ENCODE measurements at places on chromosomes 11 and 22.

DNA sequence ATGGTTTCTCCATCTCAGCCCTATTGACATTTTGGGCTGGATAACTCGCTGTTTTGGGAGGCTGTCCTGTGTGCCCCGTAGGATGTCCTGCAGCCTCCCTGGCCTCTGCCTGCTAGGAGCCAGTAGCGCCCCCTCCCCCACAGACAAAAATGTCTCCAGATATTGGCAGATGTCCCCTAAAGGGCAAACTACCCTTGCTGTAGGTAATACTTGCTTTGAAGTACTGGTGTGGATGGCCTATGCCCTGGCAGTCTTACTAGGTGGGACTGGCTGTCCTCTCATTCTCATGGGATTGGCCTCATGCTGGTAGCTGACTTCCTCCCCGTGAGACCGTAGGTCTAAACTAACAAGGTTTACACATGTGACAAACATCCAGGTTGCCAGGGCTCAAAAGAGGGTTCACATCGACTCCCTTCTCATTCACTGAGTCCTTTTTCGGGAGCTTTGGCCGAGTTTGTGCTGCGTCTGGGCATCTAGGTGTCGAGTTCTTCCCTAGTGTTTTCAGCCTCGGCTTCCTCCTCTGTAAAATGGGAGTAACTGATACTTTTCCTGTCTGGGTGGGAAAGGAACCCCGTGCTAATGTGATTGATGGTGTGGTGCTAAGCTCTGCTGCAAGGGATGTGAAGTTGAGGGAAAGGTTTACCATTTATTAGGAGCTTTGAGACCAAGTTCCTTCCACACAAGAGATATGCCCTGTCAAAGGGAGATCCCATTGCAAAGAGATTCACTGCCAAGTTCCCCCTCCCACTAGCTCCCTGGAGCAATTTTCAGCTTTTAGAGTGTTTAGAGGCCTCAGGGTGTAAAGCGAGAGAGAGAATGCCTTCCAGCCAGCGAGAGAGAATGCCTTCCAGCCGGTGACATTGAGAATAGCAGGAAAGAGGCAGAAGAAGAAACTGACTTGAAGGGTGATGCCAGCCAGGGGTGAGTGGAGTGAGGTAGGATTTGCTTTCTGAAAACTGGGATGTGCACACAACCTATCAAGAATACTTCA, 17.0 kb downstream of the PTPRJ start:
- no peak for DNase-seq

- no peak for DNase-seq
Observed at GRCh38 chr22:29003975-29004646, 57.5 kb downstream of the C22orf31 start.

DNA sequence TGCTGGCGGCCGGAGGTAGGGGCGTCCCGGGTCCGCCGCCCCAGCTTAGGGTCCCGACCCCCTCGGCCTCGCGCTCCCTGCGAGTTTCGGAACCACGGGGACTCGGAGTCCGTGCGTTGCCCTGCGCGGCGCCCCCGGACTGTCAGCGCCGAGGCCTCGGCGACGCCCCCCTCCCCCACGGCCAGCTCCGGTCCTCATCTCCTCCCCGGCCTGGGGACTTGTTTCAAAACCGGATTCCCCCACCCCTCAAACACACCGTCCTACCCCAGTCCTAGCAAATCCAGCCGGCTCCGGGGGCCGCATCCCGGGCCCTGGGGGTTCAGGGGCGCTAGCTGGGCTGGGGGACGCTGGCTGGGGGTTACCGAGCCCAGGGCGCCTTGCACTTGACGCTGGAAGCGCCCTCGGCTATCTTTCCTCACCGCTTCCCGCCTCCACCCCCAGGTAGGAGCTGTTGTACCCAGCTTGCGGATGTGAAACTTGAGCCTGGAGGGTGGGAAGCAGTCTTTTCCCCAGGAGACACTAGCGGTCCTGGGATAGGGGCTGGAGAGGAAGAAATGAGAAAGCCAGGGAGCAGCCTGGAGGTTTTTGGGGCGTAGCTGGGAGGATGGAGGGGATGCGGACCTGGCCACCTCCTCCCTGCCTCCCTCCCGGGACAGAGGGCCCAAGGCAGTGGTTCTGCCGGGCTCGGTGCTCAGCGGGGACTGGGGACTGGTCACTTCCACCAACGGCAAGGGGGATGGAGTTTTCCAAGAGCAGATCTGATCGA, 550 bp downstream of the FBLN1 start:
- DNase-seq = no peak

GRCh38 chr11:1116104-1116503, 41.4 kb downstream of the MUC2 start:
- no peak for DNase-seq

GRCh38 chr22:46739094-46739870, 1.2 kb upstream of the CERK start:
- DNase-seq = no peak

DNA sequence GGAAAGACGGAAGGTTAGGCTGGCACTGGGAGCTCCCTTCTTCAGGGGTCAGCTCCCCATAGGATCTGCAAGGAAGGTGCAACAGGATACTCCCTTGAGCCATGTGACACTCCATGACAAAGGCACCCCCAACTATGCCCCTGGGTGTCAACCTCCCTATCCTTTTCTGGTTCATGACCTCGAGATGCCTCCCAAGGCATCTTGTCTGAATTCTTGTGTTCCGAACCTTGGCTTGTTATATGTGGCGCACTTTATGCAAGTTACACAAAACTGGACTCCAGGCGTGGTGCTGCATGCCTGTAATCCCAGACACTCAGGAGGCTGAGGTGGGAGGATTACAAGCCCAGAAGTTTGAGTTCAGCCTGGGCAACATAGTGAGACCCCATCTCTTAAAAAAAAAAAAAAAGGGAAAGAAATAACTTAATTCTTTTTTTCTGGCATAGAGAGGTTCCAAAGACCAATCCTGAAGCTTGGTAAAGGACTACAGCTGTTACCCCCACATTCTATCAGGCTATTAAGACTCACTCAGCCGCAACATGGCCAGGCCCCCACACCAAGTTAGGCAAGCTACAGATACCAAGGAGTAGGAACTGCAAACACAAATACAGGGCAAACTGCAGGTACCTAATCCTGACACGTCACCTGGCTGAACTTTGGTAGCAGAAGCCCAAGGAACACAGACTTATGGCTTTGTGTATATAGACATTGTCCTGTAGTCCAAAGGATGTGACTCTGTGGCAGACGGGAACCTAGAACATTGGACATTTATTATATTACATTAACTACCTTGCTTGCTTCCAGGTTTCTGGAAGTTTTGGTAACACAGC, 1.4 kb downstream of the C11orf24 start:
- no peak for DNase-seq

DNA sequence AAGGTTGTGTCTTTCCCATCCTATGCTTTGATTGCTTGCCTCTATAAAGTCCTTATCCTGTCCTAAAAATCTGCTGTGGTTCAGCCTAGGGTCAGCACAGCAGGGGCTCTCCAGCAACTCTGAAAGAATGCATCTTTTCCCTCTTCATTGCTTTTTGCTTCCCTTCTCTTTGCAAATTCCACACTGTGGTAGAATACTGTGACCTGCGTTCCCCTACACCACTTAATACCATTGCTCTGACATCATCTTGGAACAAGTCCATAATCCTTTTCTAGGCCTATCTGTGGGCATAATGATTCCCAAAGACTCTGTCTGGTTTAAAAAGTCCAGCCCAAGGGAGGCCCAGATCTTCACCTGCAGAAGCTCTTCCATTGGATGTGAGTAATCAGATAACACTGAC, 177.7 kb downstream of the NAV2 start:
- DNase-seq = peak; percentile 60

- DNase-seq = no peak
Observed at GRCh38 chr11:80603472-80603871, 1162.6 kb upstream of the TENM4 start.

GRCh38 chr11:75940911-75941310, 125.9 kb downstream of the UVRAG start:
- no peak for DNase-seq

DNA sequence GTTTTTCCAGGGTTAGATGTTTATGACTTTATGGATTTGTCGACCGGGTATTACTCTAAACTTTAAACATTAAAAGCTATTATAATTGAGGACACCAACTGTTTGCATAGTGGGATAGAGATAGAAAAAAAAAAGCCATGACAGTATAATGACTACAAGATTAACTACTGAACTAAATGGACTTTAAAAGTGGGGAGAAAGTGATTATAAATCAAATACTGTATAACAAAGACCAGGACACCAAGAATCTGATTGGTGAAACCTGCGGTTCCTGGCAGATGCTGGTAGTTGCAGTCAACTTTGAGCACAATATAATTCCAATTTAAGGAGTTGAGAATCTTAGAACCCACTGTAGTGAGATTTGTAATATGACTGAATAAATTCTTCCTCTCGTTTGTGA, 2.5 kb downstream of the CRKL start:
- DNase-seq = no peak

DNA sequence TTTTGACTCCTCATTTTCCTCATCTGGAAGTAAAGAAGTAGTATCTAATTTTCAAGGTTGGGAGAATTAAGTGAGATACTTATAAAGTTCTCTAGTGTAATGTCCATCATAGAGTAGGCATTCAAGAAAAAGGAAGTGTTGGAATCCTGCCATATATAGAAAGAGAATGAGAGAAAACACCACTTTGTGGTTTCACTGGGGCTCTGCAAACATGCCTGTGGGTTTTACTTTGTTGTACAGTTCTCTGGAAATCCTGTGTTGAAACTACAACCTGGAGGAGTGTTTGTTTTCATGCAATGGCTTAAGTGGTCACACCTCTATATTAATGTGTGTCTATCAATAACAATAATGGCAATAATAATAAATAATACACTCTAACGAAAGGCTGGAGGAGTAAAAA, 741.7 kb downstream of the NELL1 start:
- DNase-seq = no peak

GRCh38 chr11:107840129-107840484, 18.5 kb downstream of the SLC35F2 start:
- no peak for DNase-seq

DNA sequence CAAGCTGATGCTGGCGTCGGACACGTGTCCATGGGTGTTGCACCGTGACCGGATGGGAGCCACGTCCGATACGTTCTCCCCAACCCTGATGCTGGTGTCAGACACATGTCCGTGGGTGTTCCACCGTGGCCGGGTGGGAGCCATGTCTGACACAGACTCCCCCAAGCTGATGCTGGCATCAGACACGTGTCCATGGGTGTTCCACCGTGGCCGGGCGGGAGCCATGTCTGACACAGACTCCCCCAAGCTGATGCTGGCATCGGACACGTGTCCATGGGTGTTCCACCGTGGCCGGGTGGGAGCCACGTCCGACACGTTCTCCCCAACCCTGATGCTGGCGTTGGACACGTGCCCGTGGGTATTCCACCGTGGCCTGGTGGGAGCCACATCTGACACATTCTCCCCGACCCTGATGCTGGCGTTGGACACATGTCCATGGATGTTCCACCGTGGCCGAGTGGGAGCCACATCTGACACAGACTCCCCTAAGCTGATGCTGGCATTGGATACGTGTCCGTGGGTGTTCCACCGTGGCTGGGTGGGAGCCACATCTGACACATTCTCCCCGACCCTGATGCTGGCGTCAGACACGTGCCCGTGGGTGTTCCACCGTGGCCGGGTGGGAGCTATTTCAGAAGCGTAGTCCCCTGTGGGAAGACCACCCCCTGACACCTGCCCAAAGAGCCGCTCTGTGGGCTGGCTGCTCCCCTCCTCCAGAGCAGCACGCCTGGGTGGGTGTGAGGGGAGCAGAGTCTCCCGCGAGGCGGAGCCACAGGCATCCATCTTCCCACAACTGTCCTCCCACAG, 20.0 kb downstream of the SELENOO start:
- DNase-seq = no peak

GRCh38 chr22:23113847-23114720, 27.7 kb downstream of the RSPH14 start:
- no peak for DNase-seq

- DNase-seq = no peak
Observed at GRCh38 chr22:19892257-19892879, 37.7 kb upstream of the GNB1L start.

- DNase-seq = no peak
Observed at GRCh38 chr11:3107608-3108182, 50.5 kb upstream of the CARS1 start.

GRCh38 chr11:59560290-59560701, 49.0 kb downstream of the OR4D9 start:
- no peak for DNase-seq

GRCh38 chr22:40345815-40346184, 500 bp upstream of the ADSL start:
- DNase-seq = no peak

GRCh38 chr11:17650127-17650911, 69.1 kb upstream of the MYOD1 start:
- no peak for DNase-seq

DNA sequence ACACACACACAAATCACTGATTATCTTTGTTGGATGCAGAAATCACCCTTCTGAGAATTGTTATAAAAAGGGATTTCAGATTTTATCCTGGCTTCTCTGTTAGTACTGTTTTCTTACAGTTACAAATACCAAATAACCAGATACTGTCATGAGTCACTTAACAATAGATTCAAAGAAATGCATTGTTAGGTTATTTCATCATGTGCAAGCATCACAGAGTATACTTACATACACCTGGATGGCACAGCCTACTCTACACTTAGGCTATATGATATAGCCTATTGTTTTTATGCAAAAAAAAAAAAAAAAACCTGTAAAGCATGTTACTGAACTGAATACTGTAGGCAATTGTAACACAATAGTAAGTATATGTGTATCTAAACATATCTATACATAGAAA, 319.2 kb upstream of the ARHGAP42 start:
- no peak for DNase-seq

DNA sequence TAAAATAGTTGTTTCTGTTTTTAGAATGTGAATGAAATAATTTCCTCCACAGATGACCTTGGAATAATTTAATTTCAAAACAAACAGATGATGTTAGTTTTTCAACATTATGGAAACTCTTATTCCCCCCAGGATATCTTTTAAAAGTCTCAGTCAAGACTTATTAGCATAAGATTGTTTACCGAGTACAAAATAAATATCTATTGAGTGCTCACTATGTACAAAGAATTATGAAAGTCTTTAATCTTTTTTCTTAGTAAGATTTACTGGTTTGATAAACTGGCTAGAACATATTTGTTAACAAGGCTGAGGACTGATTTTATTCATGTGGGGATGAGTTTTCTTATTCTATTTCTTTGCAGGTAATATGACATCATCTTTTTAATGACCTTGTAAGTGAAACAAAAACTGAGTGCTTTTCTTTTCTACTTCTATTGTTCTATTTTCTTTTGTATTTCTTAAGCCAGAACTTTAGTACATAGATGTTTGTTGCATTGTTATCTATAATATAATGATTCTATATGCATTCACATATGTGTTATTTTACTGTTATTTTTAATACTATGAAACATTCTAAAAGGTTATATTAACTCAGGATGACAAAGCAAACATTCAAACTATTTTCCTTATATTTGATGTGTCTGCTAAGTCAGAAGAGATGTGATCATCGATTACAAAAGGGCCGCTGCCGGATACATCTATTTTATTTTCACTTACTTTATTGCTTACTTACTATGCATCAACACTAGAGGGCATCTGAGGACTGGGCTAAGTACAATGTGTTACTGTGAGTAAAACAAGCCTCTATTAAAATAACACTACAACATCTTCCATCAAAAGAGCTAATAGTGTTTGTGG, 111.0 kb upstream of the ARHGAP42 start:
- DNase-seq = no peak
